Kidney (tissue), 22 donors: ENCODE measurements at places on chromosomes 7 and 10.
A peak's percentile ranks its signal among the peaks of the same experiment; 100 is the strongest.

DNA sequence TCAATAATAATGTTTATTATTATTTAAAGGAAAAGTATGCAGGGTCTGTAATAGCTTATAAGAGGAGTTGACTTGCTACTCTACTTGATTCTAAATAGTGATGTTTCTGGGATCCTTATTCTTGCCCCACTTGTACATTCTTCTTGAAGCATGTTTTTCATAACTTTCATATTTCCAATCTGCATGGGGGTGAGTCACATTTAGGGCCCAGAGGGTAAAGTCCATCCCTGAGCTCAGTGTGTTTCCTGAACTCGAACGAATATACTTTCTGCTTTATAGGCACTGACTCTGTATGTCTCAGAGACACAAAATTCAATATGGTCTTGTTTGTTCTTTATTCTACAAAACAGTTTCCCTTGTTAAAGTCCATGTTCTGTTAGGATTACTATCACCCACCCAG, 61.0 kb upstream of the SMIM30 start:
- no peak for DNase-seq

GRCh38 chr10:127203067-127203466, 6.7 kb upstream of the INSYN2A start:
- no peak for DNase-seq

DNA sequence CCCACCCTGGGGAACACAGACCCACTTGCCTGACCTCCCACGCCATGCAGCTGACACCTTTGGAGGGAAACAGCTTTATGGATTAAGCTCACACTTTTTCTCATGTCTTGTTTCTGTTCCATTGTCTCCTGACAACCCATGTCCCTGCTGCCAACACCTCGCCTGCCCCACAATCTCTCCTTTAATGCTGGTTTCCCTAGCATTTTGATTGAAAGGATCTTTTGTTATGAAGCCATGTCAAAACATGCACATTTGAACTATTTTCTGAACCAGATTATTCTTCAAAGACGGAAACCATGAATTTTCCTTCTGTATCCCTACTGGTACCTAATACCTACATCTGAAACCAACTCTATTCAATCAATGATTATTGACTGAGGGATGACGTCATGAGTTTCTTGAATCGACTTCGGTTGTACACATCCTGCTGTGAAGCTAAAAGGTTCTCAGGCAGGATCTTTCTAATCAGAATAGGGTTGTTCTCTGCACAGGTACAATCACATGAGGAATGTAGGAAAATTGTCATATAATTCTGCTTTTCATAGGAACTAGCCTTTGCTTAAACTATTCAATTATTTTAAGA, 106.2 kb upstream of the NEBL start:
- DNase-seq, result no peak

- no peak for DNase-seq
These were observed 55.5 kb downstream of the PRR15 start for GRCh38 chr7:29619111-29619510.

DNA sequence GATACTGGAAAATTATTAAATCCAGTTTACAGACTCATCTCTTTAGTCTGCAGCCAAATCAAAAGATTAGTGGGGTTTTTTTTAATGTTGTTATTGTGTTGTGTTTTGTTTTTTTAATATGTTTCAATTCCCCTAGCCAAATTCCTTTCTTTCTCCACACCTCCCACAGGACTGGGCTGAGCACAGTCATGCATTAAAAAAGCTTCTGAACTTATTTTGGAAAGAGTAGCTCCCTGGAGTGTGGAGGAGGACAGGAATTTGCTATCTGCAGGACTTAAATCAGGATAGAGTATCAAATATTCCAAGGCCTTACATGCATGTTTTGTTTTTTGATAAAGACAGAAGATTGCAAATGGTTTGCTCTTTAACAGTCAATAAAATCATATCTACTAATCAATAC, 90.7 kb downstream of the GNAI1 start:
- no peak for DNase-seq

- DNase-seq, result no peak
These were observed 41.8 kb downstream of the NDUFB2 start for GRCh38 chr7:140738280-140738679.

- DNase-seq, result peak; percentile 58
These were observed 229.0 kb downstream of the STK31 start for GRCh38 chr7:23938937-23939552.
